NCI-H524 (cell line): ENCODE measurements at places on chromosomes 7 and 10.

- no peak for DNase-seq
Measured at GRCh38 chr10:49007129-49007528, 67.5 kb upstream of the LRRC18 start.

- DNase-seq: no peak
Measured at GRCh38 chr10:60044971-60045370, 138.6 kb upstream of the CCDC6 start.

DNA sequence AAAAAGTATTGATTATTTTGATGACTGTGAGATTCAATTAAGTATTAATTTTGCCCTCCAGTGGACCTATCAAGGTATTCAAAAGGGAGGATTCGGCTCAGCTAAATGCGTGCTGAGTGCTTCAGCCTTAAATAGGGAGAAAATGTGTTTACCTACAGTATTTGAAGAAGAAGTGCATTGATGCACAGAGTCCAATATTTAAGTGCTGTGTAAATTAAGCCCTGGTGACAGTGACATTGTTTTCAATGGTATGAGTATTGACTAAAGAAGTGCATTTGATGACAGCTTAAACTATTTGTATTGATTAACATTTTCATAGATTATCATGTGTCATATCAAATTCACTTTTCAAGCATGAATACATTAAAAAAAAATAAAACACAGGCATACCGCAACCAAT is 106.6 kb downstream of the POU6F2 start:
- DNase-seq: no peak

GRCh38 chr7:37031571-37032257 is 307.4 kb upstream of the AOAH start:
- DNase-seq: no peak

GRCh38 chr7:120716307-120716706 is 141.6 kb downstream of the TSPAN12 start:
- DNase-seq: no peak

DNA sequence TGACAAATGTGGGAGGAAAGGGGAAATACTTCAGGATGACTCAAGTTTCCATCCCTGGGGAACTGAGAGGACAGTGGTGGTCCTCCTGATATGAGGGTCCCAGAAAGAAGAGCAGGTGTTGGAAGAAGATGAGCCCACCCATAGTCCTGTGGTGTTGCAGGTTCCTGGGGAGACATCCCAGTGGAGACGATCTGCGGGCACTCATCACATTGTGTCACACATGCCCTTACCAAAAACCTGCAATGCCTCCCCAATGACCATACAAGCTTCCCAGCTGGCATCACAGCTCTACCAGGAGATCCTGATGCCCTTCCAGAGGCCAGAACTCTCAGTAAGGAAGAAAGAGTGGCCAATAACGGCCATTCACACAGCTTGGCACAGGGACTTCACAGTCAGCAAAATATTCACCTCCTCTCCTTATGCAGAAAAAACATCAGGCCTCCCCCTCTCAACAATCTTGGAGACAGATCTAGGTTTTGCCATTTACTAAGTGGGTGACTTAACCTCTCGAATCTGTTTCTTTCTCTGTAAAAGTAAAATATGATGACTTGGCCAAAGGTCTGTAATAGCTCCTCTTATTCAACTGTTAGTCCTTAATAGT is 9.0 kb downstream of the PUS7 start:
- no peak for DNase-seq

DNA sequence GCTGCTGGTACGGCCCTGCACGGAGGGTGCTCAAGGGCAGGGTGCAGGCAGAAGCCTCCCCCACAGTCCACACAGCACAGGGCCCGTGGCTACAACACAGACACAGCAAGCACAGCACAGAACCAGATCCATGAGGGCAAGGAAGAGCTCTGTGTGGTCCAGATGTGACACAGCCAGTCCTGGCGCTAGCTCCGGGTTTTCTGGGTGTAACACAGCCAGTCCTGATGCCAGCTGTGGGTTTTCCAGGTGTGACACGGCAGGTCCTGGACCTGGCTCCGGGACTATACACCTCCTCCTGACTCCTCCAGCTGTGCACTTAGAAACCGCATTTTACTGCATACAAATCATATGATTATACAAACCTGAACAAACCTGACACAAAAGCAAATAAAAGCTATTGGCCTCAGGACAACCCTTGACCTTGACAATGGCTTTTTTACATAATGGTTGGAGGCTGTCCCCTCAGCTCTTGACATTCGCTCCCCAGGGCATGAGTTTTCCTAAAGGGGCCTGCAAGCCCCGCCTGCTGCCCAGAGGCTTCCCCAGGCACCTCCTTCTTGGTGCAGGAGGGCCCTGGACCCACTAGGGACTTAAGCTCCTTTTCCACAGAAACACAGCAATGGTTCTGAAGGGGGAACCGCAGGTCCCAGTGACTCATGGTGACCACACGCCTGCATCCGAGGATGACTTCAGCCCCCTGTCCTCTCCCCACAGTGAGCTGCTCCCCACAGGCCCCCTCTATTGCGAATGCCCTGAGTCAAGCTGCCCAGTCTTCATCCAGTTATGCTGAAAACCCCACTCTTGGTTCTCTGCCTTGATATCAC is 209.6 kb downstream of the PTPRN2 start:
- no peak for DNase-seq

DNA sequence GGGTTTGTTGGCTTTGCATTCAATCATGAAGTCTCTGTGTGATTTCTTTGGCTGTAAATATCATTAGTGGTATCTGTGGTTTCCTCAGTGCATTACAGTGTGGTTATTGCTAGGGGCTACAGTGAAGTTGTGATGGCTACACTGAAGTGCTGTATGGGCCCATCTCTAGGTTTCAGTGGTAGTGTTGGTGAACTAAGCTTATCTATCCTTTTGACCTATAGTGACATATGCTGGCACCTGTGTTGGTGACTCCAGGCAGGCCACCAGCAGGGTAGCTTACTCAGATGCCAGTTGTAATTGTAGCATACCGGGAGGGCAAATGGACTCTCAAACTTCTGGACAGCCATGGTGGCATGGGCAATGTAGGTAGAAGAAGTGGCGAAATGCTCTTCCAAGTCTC is 219.0 kb downstream of the ANKRD30A start:
- DNase-seq: no peak

DNA sequence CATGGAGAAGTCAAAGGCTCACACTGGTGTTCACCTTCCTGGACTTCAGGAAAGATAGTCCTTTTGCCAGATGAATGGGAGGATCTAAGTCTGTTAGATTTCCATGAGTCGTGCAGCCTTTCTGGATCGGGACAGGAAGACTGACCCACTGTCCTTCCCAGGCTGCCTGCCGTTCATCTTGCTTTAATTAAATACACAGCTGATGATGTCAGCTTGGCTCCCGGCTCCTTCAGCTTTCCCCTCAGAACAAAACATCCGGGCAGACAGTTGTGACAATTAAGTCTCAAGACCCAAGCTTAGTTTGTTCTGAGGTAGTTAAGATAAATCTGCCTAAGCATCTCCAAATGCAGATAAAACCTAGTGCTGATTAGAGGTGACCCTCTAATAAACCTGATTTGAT is 58.6 kb downstream of the AUTS2 start:
- DNase-seq: peak; percentile 51

- DNase-seq: peak; percentile 92
Measured at GRCh38 chr7:26078437-26079336, 73.3 kb upstream of the NFE2L3 start.

GRCh38 chr7:10734595-10734994 is 239.1 kb upstream of the PHF14 start:
- no peak for DNase-seq

DNA sequence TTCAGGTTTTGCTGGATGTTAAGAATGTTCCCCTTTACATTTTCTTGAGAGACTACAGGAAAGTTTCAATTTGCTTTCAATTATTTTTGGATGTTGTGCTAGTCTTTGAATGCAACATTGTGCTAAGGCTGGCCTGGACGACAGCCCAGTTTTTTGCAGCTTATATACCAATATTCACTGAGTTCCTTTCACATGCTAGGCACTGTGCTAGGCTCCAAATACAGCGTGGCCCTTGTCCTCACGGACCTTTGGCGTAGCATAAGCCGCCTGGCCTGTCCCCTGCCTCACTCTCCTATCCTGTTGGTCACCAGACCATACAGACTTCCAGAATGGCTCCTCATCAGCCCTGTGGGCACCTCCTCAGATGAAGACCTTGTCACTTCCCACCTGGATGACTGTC is 19.5 kb upstream of the HSPA12A start:
- DNase-seq: no peak

- peak; percentile 39 for DNase-seq
Measured at GRCh38 chr10:91632671-91633550, at the start of gene PPP1R3C. PPP1R3C (minus strand) TSS chr10:91633071; CDS start chr10:91632969, 102 bp downstream.

DNA sequence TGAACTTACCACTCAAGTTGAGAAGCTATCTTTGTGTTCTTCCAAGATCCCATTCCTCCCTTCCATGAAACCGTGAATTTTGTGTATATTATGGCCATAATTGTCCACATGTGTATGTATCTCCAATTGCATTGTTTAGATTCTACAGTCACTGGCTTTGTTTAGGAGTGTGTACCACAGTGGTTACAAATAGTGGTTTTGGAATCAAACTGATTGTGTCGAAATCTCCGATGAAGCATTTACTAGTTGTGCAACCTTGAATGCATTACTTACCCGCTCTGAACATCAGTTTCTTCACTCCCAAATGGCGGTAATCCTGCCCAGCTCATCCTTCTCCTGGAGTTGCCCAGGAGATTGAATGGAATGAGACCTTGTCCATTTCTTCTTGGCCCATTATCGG is 145.0 kb upstream of the ZNF32 start:
- DNase-seq: no peak

- no peak for DNase-seq
Measured at GRCh38 chr7:28871077-28871476, 87.1 kb downstream of the TRIL start.

- no peak for DNase-seq
Measured at GRCh38 chr10:113000876-113001598, 51.0 kb downstream of the TCF7L2 start.

- DNase-seq: no peak
Measured at GRCh38 chr7:149586646-149587645, 89.3 kb upstream of the ZNF746 start.

DNA sequence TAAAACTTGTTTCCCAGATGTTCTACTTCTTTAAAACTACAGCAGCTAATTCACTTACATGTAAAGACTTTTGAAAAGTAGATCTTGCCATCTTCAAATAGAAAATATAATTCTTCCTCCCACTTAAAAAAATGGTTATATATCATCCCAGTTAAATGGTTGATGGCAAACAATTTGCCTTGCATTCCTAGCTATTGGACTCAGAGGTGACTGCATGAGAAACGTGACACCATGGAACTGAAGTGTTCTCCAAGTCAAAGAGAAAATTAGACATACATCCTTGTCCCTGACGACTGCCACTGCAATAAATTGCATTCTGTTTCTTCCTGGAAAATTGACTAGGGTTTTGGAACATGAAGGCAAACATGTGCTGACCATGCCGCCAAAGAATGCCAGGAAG is 95.0 kb upstream of the POM121L12 start:
- DNase-seq: no peak

GRCh38 chr10:131668903-131669302 is 231.9 kb upstream of the PPP2R2D start:
- DNase-seq: no peak

- no peak for DNase-seq
Measured at GRCh38 chr10:132595854-132596253, 58.3 kb downstream of the INPP5A start.

DNA sequence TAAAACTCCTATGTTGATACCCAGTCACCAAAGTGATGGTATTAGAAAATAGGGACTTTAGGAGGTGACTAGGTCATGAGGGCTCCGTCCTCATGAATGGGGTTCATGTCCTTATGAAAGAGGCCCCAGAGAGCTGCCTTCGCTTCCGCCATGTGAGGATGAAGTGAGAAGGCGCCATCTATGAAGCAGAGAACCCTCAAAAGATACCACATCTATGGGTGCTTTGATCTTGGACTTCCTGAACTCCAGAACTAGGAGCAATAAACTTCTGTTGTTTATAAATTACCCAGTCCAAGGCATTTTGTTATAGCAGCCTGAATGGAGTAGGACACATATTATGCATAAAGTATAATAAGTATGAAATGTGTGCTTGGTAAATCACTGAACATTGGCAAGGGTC is 8.1 kb upstream of the PDSS1 start:
- no peak for DNase-seq

GRCh38 chr7:116423499-116423898 is 76.0 kb upstream of the CAV2 start:
- no peak for DNase-seq

- DNase-seq: no peak
Measured at GRCh38 chr10:71536332-71536731, 139.6 kb downstream of the CDH23 start.

GRCh38 chr7:127152423-127152822 is 100.3 kb downstream of the GRM8 start:
- DNase-seq: no peak

DNA sequence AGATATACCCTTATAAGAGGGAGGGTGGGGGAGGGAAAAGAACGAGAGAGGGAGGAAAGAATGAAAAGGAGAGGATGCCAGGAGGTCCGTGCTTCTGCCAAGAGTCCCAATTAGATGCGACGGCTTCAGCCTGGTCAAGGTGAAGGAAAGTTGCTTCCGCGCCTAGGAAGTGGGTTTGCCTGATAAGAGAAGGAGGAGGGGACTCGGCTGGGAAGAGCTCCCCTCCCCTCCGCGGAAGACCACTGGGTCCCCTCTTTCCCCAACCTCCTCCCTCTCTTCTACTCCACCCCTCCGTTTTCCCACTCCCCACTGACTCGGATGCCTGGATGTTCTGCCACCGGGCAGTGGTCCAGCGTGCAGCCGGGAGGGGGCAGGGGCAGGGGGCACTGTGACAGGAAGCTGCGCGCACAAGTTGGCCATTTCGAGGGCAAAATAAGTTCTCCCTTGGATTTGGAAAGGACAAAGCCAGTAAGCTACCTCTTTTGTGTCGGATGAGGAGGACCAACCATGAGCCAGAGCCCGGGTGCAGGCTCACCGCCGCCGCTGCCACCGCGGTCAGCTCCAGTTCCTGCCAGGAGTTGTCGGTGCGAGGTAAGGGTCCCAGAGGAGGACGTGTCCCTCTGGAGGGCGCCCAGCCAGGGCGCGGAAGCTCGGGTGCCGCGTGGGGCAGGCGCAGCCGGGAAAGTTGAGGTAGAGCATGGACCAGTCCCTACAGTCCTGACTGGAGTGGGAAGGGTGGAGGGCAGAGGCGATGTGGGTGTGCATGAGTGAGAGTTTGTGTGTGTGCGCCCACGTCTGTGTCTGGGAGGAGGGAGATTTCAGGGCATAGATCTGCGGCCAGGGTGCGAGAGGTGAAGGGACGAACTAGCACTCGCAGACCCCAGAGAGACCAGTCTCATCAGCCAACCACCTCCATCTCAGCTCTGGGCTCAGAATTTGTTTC is 844 bp downstream of the GRM3 start:
- DNase-seq: no peak

DNA sequence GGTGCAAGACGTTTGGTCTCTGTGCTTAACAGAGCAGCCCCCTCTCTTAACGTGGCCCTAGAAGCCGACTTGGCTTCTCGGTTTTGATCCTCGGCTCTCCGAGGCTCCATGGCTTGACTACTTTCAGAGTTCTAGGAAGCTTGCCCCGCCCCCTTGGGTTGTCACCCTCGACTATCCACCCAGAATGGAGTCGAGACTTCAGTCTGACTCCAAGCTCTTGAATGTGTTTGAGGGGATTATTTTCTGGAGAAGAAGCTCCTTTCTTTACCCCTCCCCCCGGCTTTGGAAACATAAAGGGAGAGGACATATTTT is 448 bp downstream of the SEC24C start:
- DNase-seq: peak; percentile 11

- no peak for DNase-seq
Measured at GRCh38 chr7:123665896-123666295, 10.2 kb downstream of the LMOD2 start.

- no peak for DNase-seq
Measured at GRCh38 chr10:71371750-71372166, 25.0 kb upstream of the CDH23 start.

GRCh38 chr10:110409926-110410325 is 87.8 kb upstream of the DUSP5 start:
- DNase-seq: no peak
